ENCODE measurements at places on chromosomes 2 and 18. TPM values are rescaled to one million over a fixed set of nuclear protein-coding genes. Genes with fewer than 3 reads are reported as not detected.

MAP2 gene
- 15.9 TPM for total RNA-seq

ST6GAL2 gene
- 120 TPM for total RNA-seq

CABLES1 gene
- 12.2 TPM for total RNA-seq

TUBB8B gene
- total RNA-seq: not detected

PAX8 gene
- 0.48 TPM for total RNA-seq

NCKAP5 gene
- 2.7 TPM for total RNA-seq

CYTIP gene
- total RNA-seq: 0.16 TPM

- no peak overlapping the region for H3K27ac ChIP-seq
- H3K36me3 ChIP-seq: no peaks in the 10 kb centered on the region
- no peaks in the 10 kb centered on the region for H3K27me3 ChIP-seq
- DNase-seq: peak; percentile 92
- no peak overlapping the region for H3K4me3 ChIP-seq
These were observed 267.9 kb downstream of the LPIN1 start for GRCh38 chr2:12014088-12014960.

DNA sequence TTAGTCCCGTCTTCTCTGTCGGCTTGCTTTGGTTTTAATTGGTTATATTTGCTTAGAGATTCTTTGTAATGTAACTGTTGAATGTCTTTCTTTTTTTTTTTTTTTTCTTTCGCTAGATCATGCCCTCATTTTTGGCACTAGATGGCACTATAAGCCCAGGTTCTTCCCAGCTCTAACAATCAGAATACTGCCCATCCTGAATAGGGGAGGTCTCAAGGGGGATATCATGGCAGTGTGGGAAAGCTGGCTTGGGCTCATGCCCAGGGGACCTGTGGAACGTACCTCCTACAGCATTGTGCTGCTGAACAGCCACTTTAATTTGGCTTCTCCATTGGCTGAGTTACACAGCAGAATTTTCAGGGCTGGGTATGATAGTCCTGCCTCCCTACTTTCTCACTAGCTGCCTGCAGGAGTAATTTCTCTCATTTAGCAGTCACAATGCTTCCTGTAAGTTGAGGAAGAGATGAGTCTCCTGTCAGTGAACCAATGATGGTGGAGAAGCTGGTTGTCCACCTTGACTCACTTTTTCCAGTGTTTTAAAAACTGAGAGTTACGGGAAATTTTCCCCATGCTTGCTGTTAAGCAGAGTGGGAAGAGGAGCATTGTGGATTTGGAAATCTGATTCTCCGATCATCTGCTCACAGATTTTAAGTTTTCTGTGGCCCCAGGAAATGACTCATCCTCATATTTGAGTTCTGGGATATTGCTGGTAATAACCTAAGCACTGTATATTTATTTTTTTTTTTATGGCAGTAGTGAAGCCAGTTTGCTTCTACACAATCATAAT, 47.2 kb downstream of the RAD51AP2 start:
- H3K27me3 ChIP-seq: no peaks in the 10 kb centered on the region
- H3K36me3 ChIP-seq: no peaks in the 10 kb centered on the region
- DNase-seq: peak; percentile 85
- H3K27ac ChIP-seq: peak overlapping the region; percentile 24
- H3K4me3 ChIP-seq: peak overlapping the region; percentile 2

- no peak overlapping the region for H3K27ac ChIP-seq
- H3K4me3 ChIP-seq: no peak overlapping the region
- H3K27me3 ChIP-seq: no peaks in the 10 kb centered on the region
- no peak for DNase-seq
- H3K36me3 ChIP-seq: peaks cover 7% of the 10 kb centered on the region
These were observed 144.3 kb downstream of the ATAD2B start for GRCh38 chr2:23782646-23783045.

DNA sequence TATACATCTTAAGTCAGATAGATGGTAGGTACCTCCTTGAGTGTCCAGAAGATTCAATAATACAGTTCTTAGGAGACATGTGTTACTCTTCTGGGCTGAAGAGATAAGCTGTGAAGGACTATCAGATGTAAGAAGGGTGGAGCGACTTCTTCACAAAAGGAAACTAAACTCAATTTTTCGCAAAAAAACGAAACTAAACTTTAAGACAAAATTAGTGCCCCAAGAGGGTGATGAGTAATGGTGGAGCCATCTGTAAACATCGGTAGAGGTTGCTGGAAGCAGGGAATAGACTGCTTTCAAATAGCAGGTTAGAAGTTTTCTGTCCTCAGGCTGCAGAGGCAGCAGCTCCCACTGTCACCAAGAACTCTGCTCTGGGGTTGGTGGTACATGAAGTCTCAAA, 111.6 kb upstream of the TACR1 start:
- H3K4me1 ChIP-seq: no peaks in the 10 kb centered on the region
- no peak overlapping the region for H3K27ac ChIP-seq
- H3K36me3 ChIP-seq: no peaks in the 10 kb centered on the region
- H3K4me3 ChIP-seq: no peak overlapping the region
- H3K27me3 ChIP-seq: no peaks in the 10 kb centered on the region
- DNase-seq: no peak

DNA sequence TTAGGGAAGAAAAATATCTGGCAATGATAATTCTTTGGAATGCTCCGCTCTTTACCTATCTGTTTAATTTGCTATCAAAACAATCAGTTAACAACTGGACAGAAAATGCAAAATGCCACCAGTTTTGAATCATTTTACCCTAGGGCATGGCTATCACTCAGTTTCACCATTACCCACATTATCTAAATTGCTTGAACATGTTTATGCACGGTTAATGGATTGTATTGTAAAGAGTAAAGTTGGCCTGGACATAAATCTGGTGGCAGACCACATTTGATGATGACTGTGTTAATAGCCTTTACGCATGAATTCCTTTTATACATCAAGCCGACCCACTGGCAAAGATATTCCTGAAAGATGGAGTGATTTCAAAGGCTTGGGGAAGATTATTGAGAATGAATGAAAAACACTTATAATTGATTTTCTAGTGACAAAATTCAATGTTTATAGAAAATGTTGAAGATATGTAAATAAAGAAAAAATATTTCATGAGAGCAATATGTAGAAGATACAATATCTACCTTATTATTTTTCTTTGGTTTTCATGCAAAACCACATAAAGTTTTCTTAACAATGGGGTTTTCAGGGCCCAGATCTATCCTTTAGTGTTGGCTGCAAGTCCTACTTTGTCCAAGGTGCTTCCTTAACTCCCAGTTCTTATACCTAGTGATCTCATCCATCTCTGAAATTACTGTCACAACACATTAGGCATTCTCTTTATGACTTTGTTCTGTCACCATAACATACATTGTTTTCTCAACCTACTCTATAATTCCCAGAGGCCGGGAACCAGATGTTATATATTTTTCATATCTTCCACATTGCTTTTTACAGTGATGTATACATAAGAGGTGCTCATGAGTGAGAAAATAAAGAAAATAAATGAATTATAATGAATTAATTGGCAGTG, 265.1 kb downstream of the RIT2 start:
- H3K36me3 ChIP-seq: no peaks in the 10 kb centered on the region
- no peak overlapping the region for H3K27ac ChIP-seq
- no peaks in the 10 kb centered on the region for H3K4me1 ChIP-seq
- H3K27me3 ChIP-seq: no peaks in the 10 kb centered on the region
- DNase-seq: no peak
- H3K4me3 ChIP-seq: no peak overlapping the region

DNA sequence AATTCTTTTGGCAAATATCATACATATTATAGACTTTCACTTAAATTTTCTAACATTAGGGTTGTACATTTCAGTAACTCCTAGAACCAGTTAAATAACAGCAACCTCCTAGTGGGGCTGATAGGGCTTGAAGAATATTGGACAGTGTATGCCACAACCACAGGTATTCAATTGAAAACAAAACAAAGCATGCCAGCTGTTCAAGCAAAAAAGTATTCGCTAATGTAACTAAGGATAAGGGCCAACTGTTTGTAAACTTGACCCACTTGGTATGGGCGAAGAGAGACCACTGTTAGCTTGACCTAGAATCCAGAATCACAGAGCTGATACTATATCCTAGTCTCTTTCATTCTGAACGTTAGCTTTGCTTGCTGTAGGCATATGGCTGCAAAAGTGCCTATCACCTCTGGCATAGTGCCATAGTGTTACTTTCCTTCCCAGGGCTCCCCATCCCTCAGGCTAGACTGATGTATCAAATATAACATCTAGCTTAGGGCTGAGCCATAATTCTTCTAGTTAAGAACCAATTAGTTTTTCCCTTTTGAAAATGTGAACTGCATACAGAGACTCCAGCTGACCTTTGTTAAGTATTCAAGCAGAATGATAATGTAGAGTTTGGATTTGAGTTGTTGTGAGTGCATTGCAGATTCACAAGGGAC, 458.8 kb upstream of the NRXN1 start:
- no peaks in the 10 kb centered on the region for H3K27me3 ChIP-seq
- H3K36me3 ChIP-seq: no peaks in the 10 kb centered on the region
- no peak overlapping the region for H3K4me3 ChIP-seq

GRCh38 chr2:223042284-223042683, 9.7 kb upstream of the KCNE4 start:
- no peaks in the 10 kb centered on the region for H3K27me3 ChIP-seq
- H3K36me3 ChIP-seq: no peaks in the 10 kb centered on the region
- DNase-seq: no peak
- peaks cover 24% of the 10 kb centered on the region for H3K4me1 ChIP-seq
- peak overlapping the region; percentile 65 for H3K27ac ChIP-seq

- no peaks in the 10 kb centered on the region for H3K27me3 ChIP-seq
- peak overlapping the region; percentile 55 for H3K27ac ChIP-seq
- H3K36me3 ChIP-seq: no peaks in the 10 kb centered on the region
- H3K4me1 ChIP-seq: peaks cover 17% of the 10 kb centered on the region
- DNase-seq: peak; percentile 43
These were observed 7.8 kb upstream of the ARMC9 start for GRCh38 chr2:231190531-231191197.

DNA sequence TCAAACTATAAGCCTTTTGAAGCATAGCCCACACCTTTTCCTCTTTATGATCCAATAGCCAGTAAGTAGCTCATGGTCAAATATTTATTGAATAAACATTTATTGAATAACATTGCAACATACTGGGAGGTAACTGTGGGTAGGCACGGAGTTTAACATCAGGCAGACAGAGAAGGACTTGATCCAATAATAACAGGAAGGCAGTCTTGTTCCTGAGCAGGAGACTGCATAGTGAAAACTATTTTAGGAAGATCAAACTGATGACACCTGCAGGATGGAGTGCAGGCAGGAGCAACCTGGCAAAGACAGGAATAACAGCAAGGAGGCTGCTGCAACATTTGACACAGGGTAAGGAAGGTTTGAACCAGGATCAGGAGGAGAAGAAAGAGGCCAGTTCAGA, 3.1 kb upstream of the DCTN1 start:
- H3K4me1 ChIP-seq: peaks cover 30% of the 10 kb centered on the region
- H3K4me3 ChIP-seq: no peak overlapping the region
- peak; percentile 66 for DNase-seq
- H3K27me3 ChIP-seq: no peaks in the 10 kb centered on the region
- no peak overlapping the region for H3K27ac ChIP-seq
- peaks cover 3% of the 10 kb centered on the region for H3K36me3 ChIP-seq

GRCh38 chr2:29335396-29335795, 220.2 kb downstream of the CLIP4 start:
- no peaks in the 10 kb centered on the region for H3K36me3 ChIP-seq
- no peak overlapping the region for H3K27ac ChIP-seq
- no peak for DNase-seq

GRCh38 chr2:134167015-134167414, 86.9 kb upstream of the MGAT5 start:
- H3K27me3 ChIP-seq: no peaks in the 10 kb centered on the region
- DNase-seq: peak; percentile 38
- H3K4me1 ChIP-seq: no peaks in the 10 kb centered on the region
- H3K4me3 ChIP-seq: no peak overlapping the region
- no peak overlapping the region for H3K27ac ChIP-seq
- no peaks in the 10 kb centered on the region for H3K36me3 ChIP-seq

- H3K4me1 ChIP-seq: peaks cover 17% of the 10 kb centered on the region
- no peaks in the 10 kb centered on the region for H3K27me3 ChIP-seq
- H3K4me3 ChIP-seq: no peak overlapping the region
- no peaks in the 10 kb centered on the region for H3K36me3 ChIP-seq
- DNase-seq: peak; percentile 99
These were observed 133.3 kb downstream of the GFPT1 start for GRCh38 chr2:69253611-69254301.

- H3K4me1 ChIP-seq: peaks cover 4% of the 10 kb centered on the region
- H3K36me3 ChIP-seq: no peaks in the 10 kb centered on the region
- H3K27ac ChIP-seq: no peak overlapping the region
- no peak overlapping the region for H3K4me3 ChIP-seq
- DNase-seq: no peak
These were observed 104.7 kb upstream of the CD302 start for GRCh38 chr2:159902722-159903121.

GRCh38 chr18:5370332-5370731, 74.8 kb upstream of the ZBTB14 start:
- H3K36me3 ChIP-seq: no peaks in the 10 kb centered on the region
- H3K27ac ChIP-seq: no peak overlapping the region
- no peaks in the 10 kb centered on the region for H3K4me1 ChIP-seq
- H3K4me3 ChIP-seq: no peak overlapping the region
- H3K27me3 ChIP-seq: no peaks in the 10 kb centered on the region
- peak; percentile 0 for DNase-seq

- H3K27me3 ChIP-seq: peaks cover 20% of the 10 kb centered on the region
- H3K27ac ChIP-seq: no peak overlapping the region
- H3K36me3 ChIP-seq: no peaks in the 10 kb centered on the region
- no peaks in the 10 kb centered on the region for H3K4me1 ChIP-seq
- no peak for DNase-seq
These were observed 24.9 kb upstream of the CD8A start for GRCh38 chr2:86815611-86816010.

DNA sequence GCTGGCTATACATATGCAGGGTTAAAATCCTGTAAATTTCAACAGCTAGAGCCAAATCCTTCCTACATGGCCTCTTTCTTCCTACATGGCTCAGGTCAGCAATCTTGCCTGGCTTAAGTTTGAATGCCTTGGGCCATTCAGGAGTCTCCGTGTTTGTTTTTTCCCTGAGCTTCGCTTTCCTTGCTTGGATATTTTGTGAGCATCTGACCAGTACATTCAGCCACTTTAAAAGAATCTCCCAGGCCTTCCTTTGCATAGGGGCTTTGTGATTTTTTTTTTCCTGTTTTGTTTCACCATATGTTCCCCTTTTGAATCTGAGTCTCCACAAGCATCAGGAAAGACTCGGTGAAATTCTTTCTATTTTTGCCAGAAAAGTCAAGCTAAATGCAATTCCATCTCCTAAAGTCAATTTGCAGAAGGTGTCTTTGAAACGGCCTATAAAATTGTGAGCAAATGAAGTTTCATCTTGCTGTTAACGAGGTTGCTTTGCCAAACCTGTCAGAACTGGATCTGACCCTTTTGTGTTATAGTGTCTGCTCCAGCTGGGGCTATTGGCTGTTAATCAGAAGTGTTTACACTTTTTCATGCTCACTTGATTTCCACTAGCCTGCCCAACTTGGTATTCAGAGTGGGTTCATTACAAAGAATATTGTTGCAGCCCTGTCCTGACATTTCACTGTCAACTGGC, 256.9 kb downstream of the DCC start:
- no peaks in the 10 kb centered on the region for H3K36me3 ChIP-seq
- no peak overlapping the region for H3K4me3 ChIP-seq
- no peak overlapping the region for H3K27ac ChIP-seq
- no peaks in the 10 kb centered on the region for H3K27me3 ChIP-seq

- H3K27me3 ChIP-seq: no peaks in the 10 kb centered on the region
- H3K4me1 ChIP-seq: peaks cover 10% of the 10 kb centered on the region
- H3K27ac ChIP-seq: no peak overlapping the region
- peaks cover 41% of the 10 kb centered on the region for H3K36me3 ChIP-seq
- H3K4me3 ChIP-seq: no peak overlapping the region
- no peak for DNase-seq
These were observed 14.5 kb downstream of the VPS4B start for GRCh38 chr18:63407734-63408133.

- no peak overlapping the region for H3K4me3 ChIP-seq
- H3K4me1 ChIP-seq: no peaks in the 10 kb centered on the region
- no peaks in the 10 kb centered on the region for H3K36me3 ChIP-seq
- no peaks in the 10 kb centered on the region for H3K27me3 ChIP-seq
These were observed 162.4 kb downstream of the ZNF521 start for GRCh38 chr18:25189391-25190185.
